Amniotic stem cell (primary cell): ENCODE measurements at places on chromosomes 2 and 18.

DNA sequence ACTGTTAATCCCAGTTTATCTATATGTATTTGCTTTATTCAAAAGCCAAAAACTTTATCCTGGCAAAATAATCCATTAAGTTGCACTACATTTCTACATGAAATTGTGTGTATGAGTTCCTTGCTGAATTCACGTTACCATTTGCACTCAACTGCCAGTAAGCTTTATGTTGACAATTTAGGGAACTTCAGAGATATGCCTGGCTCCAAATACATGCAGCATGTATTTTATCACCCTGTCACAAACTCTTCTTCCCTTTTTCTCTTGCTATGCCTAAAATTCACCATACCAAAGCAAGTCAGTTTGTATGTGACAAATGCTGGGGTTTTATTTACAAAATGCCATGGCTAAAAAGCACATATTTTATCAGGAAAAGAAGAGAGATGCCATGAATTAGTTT is 157.6 kb upstream of the CDH2 start:
- DNase-seq = no peak

GRCh38 chr2:232372231-232373208 is 6.0 kb upstream of the ALPP start:
- DNase-seq = no peak

DNA sequence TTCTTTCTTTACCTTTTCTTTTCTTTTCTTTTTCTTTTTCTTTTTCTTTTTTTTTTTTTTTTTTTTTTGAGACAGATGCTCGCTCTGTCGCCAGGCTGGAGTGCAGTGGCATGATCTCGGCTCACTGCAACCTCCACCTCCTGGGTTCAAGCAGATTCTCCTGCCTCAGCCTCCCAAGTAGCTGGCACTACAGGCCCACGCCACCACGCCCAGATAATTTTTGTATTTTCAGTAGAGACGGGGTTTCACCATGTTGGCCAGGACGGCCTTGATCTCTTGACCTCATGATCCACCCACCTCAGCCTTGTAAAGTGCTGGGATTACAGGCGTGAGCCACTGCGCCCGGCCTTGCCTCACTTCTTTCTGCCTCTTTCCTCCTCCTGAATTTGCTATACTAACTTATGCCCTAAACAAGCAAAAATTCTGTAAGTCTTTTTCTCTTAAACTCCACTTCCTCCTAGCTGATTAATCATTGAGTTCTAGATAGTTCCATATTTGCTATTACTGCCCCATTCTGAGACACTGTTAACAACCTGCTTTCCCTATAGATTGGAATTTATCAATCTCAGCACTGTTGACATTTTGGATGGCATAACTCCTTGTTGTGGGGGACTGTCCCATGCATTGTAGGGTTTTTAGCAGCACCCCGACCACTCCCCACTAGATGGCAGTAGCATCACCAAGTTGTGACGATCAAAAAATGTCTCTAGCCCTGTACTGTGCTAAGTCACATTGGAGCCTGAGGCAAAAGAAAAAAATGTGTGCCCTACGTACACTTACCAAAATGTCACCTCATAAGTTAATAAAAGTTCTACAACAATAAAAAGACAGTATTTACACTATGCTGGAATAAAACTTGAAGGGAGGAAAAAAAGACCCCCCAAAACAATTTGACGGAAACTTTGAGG is 16.4 kb upstream of the THADA start:
- peak; percentile 50 for DNase-seq

DNA sequence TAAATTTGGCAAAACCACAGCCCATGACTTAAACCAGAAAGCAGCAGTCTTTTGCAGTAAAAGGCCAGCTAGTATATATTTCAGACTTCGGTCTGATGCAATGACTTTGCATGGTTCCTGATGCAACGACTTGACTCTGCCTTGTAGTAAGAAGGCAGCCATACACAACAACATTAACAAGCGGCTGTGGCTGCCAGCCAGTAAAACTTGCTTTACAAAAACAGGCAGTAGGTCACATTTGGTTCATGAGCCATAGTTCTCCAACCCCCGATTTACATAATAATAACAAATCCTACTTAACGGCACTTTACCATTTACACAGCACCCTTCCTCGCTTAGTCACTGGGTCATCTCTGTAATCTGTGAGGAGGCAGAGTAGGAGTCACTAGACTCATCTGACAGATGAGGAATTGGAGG is 410.3 kb downstream of the LRATD1 start:
- DNase-seq = no peak

GRCh38 chr2:141048951-141049350 is 1081.9 kb downstream of the LRP1B start:
- DNase-seq = no peak

GRCh38 chr2:85724731-85725181 is 29.0 kb upstream of the ATOH8 start:
- no peak for DNase-seq

DNA sequence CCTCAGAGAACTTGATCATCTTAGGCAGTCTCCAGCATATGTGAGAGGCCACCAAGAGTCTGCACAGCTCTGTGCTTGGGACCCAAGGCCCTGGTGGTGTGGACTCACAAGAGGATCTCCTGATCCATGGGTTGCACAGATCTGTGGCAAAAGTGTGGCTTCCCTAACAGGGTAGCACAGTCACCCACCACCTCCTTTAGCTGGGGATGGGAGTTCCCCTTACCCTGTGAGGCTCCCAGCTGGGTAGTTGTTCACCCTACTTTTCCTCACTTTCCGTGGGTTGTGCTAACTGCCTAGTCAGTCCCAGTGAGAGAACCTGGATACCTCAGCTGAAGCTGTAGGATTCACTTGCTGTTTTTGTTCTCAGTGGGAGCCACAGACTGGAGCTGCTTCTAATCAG is 123.7 kb downstream of the FTCDNL1 start:
- DNase-seq = no peak

DNA sequence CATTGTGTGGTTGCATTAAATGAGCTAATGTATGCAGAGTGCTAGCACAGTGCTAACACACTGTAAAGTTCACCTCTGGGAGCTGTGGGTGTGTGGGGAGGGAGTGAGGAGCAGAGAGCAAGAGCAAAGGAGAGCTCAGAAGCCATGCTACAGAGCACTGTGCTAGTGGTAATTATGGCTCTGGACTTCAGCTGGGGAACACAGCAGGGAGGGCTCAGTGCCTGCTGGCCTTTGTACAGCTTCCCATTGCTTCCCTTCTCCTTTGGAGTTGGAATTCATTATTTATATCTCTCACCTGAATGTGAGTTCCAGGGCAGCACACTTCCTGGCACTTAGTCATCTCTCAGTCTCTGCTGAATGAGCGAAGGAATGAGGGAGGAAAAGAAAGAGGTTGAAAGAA is 2.5 kb upstream of the PLA2R1 start:
- DNase-seq = no peak

- no peak for DNase-seq
These were observed 84.0 kb downstream of the MSH2 start for GRCh38 chr2:47486841-47487497.

DNA sequence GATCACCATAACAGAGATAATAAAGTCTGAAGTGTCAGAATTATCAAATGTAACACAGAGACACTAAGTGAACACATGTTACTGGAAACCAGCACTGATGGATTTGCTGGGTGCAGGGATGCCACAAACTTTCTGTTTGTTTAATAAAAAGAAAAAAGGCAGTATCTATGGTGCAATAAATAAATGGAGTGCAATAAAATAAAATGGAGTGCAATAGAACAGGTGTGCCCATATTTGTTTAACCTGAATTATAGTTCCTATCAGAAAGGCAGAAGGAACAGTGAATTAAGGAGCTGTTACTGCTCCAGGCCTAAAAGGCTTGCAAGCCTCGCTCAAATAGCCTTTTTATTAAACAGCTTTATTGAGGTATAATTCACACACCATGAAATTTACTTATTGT is 81.0 kb upstream of the KIDINS220 start:
- DNase-seq = no peak

GRCh38 chr18:74040459-74041332 is 106.9 kb downstream of the FBXO15 start:
- DNase-seq = no peak

DNA sequence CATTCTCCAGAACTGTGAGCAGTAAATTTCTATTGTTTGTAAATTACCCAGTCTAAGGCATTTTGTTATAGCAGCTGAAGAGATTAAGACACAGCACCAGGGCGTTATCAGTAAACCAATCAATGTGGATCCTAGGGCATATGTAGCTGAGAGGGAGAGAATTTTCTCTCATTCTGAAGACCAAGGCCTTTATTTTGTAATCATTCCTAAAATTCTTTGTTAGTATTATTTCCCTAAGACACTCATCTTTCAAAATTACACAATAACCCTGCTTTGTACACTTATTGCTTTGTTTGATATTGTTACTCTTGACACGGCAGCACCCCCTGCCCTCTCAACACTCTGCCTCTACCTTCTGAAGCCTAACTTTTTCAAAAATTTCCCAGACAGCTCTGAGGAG is 419.1 kb downstream of the SLC4A3 start:
- no peak for DNase-seq

DNA sequence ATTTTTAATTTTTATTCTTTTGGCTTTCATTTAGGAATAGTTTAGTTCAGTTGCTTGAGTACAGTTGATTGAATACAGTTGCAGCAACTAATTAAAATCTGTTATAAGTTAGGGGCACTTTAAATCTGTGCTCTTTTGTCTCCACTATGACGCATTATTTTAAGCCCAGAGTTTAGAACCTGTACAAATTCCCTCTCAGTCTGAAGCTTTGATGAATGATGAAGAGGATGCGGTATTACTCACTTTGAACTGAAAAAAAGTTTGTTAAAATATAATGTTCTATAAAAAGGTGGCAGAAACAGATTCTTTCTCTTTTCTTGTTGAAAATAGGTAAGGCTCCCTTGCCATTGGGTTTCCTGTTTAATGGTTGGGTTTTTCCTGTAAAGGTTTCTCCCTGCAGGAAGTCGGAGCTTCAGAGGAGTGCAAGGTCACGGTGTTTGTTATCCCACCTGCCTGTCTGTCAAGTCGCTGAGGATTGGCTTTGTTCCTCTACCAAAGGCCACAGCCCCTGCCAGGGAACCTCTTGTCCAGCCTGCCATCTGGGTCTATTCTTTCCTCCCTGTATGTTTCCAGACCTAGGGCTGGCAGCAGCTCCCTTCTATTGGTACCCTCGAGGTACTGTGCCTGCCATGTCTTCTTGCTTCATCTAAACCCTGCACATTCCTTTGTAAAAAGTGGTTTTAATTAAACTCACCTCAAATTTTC is 43.8 kb upstream of the FN1 start:
- DNase-seq = no peak

- no peak for DNase-seq
These were observed 94.4 kb upstream of the NEUROD1 start for GRCh38 chr2:181774685-181775084.

DNA sequence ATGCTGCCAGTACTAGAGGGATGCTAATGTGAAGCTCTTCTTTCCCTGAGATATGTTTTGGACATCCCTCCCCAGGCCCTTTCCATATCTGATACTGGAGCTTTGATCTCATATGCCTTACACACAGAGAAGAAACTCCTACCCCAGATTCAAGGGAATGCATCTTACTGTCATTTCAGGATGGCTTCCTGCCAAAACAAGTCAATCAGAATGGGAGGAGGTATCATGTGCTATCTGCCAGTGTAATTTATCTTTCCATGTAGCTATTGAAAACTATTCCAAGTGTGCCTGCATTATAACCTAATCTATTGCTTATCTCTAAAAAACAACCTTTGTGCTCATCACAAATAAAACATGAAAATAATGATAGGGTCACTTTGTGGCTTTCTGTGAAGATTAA is 269.9 kb upstream of the SETBP1 start:
- no peak for DNase-seq

DNA sequence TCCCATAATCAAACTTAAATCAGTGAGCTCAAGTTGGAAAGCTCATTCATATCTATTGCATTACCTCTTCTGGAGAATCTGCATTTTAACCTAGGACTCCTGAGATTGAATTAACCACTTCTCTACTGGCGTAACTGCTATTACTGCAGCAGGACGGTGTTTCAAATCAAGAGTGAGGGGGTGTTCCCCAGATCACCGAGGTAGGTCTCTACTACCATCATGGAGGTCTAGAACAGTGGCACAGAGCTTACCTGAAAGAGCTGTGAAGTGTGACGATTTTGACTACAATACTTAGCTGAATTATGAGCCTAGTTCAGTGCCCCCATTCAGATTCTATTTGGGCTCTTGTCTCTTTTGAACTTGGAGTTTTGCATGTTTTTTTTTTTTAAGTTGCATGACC is 119.5 kb downstream of the POLE4 start:
- no peak for DNase-seq

DNA sequence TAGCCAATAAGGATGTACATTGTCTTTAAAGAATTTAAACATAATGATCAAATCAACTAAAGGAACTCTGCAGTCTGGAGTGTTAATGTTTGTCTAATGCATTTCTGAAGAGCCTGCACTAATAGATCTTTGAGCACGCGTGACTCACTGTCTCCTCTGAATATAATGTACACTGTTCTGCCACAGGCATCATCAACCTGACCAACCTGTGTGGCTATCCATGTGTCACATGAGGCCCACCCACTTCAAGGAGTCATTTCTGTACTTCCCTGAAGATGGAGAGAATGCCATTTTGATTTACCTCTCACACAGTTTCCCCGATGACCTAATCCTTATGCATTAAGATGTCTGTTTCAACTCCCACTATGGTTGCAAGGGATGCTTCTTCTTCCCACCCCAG is 434.0 kb upstream of the SPHKAP start:
- no peak for DNase-seq

DNA sequence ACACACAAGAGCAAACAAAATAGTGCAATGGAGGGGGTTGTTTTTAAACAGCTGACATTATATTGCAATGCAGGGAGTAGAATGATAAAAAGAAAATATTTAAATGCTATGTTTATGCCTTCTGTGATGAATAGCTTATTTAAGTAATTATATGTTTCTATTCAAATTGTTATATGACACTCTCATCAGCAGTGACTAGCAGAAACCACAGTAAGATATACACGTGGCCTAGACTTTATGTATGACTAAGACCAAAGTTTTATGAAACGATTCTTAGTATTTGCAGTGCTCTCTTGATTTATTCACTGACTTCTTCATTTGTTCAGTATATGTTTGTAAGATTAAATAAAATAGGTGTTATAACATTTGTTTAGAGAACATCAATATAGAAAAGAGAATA is 26.1 kb upstream of the C1D start:
- no peak for DNase-seq

- no peak for DNase-seq
These were observed 9.4 kb upstream of the GPR55 start for GRCh38 chr2:230934231-230935129.

GRCh38 chr2:49224426-49225010 is 70.2 kb upstream of the FSHR start:
- DNase-seq = no peak

GRCh38 chr2:48527226-48527885 is 2.6 kb upstream of the STON1 start:
- DNase-seq = no peak
